ENCODE measurements at places on chromosomes 1 and 21. TPM values are rescaled to one million over a fixed set of nuclear protein-coding genes. Genes with fewer than 3 reads are reported as not detected.
A peak's percentile ranks its signal among the peaks of the same experiment; 100 is the strongest.

Gene SZT2
- 88.2 TPM for total RNA-seq

Gene VAV3
- total RNA-seq, result 6.9 TPM

Gene ZBTB21
- 20.3 TPM for total RNA-seq

Gene HSPA6
- 1.4 TPM for total RNA-seq

Gene SHISAL2A
- total RNA-seq, result 27.9 TPM

DNA sequence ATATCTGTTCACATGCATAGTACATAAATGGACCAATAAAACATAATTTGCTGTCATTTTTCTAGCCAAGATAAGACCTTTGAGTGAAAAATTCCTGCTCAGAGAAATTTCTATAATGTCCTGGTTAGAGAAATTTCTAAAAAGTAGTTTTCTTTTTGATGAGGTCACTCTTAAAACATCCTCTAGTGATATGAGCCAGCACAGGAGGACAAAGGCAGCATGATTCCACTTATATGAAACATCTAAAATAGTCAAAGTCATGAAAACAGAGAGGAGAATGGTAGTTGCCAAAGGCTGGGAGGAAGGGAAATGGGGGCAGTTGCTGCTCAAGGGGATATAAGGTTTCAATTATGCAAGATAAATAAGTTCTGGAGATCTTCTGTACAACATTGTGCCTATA lies 239.4 kb downstream of the BACH1 start:
- no peak for DNase-seq
- H3K27me3 ChIP-seq, result no peaks in the 10 kb centered on the region
- H3K4me1 ChIP-seq, result no peaks in the 10 kb centered on the region

- H3K27ac ChIP-seq, result no peak overlapping the region
- no peak overlapping the region for H3K4me3 ChIP-seq
- DNase-seq, result no peak
- no peaks in the 10 kb centered on the region for H3K36me3 ChIP-seq
- H3K27me3 ChIP-seq, result peaks cover 13% of the 10 kb centered on the region
Measured at GRCh38 chr1:103112546-103112945, 4.2 kb upstream of the COL11A1 start.

DNA sequence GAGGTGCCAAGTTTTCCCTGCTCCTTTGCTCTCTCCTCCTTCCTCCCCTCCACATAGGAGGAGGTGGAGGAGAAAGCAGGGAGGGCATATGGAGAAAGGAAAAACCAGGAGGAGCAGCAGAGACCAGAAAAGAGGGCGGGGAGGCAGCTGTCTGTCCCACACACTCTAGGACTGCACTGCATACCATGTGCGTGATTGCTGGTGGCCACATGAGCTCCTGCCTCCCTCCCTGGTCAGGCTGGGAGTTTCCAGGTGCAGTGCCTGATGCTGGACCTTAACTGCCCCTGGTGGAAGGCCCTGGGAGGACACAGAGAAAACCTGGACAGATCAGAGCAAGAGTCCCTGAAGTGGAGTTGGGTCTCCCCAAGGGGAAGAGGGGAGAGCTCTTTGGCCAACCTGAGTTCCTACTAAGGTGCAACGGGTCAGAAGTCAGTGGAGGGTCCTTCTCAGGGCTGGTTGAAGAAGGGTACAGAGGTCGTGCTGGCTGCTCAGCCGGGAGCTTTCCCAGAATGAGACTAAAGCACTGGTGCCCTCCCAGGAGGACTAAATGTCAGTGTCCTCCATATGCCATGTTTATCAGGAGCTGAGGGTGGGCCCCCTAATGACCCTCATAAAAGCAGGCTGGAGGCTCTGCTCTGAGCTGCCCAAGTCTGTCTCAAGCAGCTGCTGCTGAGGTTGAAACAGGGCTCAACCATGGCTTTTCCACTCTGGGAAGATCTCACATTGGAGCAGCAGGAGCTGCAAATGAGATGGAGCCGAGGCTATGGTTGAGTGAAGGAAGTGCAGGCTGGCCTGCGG lies 3.5 kb upstream of the LGR6 start:
- no peak overlapping the region for H3K27ac ChIP-seq
- H3K4me1 ChIP-seq, result peaks cover 3% of the 10 kb centered on the region
- no peaks in the 10 kb centered on the region for H3K36me3 ChIP-seq
- no peak for DNase-seq
- peaks cover 16% of the 10 kb centered on the region for H3K27me3 ChIP-seq

DNA sequence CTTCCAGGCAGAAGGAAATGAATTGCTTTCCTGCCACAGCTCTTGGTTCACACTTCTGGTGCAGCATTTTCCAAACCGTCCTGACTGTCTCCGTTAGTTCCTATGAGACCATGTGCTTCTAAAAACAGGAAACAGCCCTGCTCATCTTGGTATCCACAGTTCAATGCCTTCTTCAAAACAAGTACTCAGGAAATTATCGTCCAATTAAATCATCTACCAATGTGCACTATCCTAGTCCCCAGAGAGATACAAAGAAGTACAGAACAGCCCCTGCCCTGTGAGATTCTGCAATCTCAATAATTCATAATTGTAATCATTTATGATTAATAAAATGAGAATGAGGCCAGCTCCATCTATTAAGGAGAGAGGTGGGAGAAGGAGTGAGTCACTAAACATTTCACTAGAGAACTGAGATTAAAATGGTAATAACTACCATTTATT lies 11.2 kb downstream of the CLEC20A start:
- peaks cover 7% of the 10 kb centered on the region for H3K27me3 ChIP-seq
- H3K4me3 ChIP-seq, result no peak overlapping the region
- no peaks in the 10 kb centered on the region for H3K36me3 ChIP-seq
- DNase-seq, result no peak
- no peak overlapping the region for H3K27ac ChIP-seq
- no peaks in the 10 kb centered on the region for H3K4me1 ChIP-seq

GRCh38 chr1:170539154-170539553 lies 7.2 kb downstream of the GORAB start:
- H3K27me3 ChIP-seq, result no peaks in the 10 kb centered on the region
- DNase-seq, result no peak
- H3K27ac ChIP-seq, result no peak overlapping the region
- H3K36me3 ChIP-seq, result peaks cover 38% of the 10 kb centered on the region
- H3K4me1 ChIP-seq, result peaks cover 7% of the 10 kb centered on the region
- H3K4me3 ChIP-seq, result no peak overlapping the region

DNA sequence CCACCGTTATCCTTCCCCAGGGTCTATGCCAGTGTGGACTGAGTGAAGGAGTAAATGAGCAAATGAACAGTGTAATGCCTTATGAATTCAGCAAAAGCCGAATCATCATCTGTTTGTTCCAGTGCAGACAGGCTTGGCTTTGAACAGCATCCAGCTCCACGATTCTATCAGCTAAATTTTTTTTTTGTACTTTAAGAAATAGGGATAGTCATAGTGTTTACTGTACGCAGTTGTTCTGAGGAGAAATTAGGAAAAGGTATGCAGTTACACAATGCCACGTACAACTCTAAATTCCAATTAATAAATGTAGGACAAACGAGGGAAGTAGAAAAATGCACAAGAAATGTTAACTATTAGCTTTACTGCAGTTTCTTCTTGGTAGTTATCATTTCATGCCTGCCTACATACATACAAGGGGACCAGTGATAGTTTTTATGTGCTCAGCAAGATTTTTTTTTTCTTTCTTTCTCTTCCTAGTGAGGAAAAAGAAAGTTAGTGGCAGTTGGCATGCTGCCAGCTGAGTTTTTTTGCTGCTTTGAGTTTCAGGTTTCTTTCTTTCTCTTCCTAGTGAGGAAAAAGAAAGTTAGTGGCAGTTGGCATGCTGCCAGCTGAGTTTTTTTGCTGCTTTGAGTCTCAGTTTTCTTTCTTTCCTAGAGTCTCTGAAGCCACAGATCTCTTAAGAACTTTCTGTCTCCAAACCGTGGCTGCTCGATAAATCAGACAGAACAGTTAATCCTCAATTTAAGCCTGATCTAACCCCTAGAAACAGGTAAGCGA lies at the start of gene IFI44L:
Gene IFI44L (plus strand): TSS at position 646 of the 777 bp plus-strand sequence. CDS start 7,468 bp downstream, outside the sequence.
- H3K4me1 ChIP-seq, result peaks cover 38% of the 10 kb centered on the region
- H3K27ac ChIP-seq, result peak within 1 kb of the TSS; percentile 95
- H3K36me3 ChIP-seq, result peaks cover 39% of the 10 kb centered on the region
- H3K4me3 ChIP-seq, result peak within 1 kb of the TSS; percentile 93
- peak; percentile 56 for DNase-seq
- H3K27me3 ChIP-seq, result peaks cover 2% of the 10 kb centered on the region

GRCh38 chr1:107793896-107794453 lies 171.0 kb downstream of the VAV3 start:
- DNase-seq, result no peak
- peaks cover 18% of the 10 kb centered on the region for H3K4me1 ChIP-seq
- no peak overlapping the region for H3K4me3 ChIP-seq
- H3K27me3 ChIP-seq, result no peaks in the 10 kb centered on the region

GRCh38 chr1:220485791-220486190 lies 42.1 kb upstream of the MARK1 start:
- no peaks in the 10 kb centered on the region for H3K36me3 ChIP-seq
- H3K4me3 ChIP-seq, result no peak overlapping the region
- no peak for DNase-seq
- no peak overlapping the region for H3K27ac ChIP-seq

DNA sequence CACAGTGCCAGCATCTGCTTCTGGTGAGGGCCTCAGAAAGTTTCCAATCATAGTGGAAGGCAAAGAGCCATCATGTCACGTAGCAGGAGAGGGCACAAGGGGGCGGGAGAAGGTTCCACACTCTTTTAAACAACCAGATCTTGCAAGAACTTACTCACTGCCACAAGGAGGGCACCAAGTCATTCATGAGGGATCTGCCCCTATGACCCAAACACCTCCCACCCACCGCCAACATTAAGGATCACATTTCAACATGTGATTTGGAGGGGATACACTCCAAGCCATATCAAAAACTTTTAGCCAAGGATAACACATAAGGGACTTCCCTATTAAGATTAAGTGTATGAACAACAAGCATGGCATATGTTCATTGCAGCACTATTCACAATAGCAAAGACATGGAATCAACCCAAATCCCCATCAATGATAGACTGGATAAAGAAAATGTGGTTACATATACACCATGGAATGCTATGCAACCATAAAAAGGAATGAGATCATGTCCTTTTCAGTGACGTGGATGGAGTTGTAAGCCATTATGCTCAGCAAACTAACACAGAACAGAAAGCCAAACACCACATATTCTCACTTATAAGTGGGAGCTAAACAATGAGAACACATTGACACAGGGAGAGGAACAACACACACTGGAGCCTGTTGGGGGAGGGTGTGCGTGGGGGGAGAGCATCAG lies 19.9 kb upstream of the SLC35F3 start:
- H3K27me3 ChIP-seq, result no peaks in the 10 kb centered on the region
- H3K36me3 ChIP-seq, result no peaks in the 10 kb centered on the region
- no peaks in the 10 kb centered on the region for H3K4me1 ChIP-seq
- H3K27ac ChIP-seq, result no peak overlapping the region
- no peak overlapping the region for H3K4me3 ChIP-seq

DNA sequence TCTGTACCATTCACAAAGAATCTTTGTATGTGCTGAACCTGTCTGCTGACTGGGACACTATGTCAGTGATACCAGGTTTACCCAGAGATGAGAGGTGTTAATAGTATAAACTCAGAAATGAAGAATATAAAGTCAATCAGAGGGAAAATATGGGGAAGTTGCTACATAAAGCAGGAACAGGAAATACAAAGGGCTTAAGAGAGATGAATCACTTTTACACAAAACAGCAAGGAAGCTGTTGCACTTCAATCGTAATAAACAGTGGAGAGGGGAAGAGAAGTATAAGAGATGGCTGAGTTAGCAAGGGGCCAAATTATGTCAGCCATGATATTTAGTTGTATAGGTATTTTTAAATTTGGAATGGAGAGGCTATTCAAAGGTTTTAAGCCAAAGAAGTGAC lies 890.2 kb upstream of the NCAM2 start:
- H3K4me1 ChIP-seq, result no peaks in the 10 kb centered on the region
- no peak overlapping the region for H3K4me3 ChIP-seq
- H3K36me3 ChIP-seq, result no peaks in the 10 kb centered on the region
- no peak overlapping the region for H3K27ac ChIP-seq

DNA sequence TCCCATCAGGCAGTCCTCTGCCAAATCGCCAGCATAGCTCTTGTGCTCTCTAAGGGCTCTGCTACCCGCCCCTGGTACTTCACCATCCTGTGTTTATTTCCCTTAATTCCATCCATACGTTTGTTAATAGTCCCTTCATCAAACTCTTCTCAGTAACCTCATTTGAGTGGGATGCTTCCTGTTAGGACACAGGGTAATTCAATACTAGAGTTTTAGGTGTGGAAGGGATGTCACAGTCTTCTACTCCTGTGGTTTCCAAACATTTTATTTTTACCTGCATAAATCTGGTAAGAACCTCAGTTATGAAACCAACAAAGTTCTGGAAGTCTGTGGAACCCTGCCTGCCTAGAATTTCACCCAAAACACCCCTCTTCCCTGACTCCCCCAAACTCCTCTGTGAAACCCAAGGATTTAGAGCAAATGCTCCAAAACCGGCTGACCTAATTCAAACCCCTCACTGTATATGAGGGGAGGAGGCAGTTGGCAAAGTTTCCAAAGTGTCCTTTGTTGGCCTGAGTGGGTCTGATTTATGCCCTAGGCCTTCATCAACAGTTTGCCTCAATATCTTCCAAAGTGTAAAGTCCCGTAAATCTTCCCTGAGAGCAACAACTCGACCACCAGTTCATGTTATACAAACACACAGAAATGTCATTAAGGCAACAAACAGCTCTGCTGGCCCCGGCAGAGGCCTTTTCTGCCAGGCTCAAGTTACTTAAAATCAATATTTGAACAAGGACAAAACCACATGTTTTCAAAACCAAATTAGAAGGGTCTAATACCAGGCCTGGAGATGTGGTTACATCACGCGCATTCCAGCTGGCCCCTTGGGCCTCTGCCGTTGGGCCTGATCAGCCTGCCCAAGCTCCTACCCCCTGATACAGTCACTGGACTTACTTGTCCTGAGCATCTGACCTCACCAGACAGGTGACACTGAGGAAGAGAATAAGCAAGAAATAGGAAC lies 82.4 kb upstream of the FGGY start:
- no peak overlapping the region for H3K27ac ChIP-seq
- H3K4me3 ChIP-seq, result no peak overlapping the region
- H3K27me3 ChIP-seq, result no peaks in the 10 kb centered on the region
- H3K36me3 ChIP-seq, result no peaks in the 10 kb centered on the region
- DNase-seq, result no peak

DNA sequence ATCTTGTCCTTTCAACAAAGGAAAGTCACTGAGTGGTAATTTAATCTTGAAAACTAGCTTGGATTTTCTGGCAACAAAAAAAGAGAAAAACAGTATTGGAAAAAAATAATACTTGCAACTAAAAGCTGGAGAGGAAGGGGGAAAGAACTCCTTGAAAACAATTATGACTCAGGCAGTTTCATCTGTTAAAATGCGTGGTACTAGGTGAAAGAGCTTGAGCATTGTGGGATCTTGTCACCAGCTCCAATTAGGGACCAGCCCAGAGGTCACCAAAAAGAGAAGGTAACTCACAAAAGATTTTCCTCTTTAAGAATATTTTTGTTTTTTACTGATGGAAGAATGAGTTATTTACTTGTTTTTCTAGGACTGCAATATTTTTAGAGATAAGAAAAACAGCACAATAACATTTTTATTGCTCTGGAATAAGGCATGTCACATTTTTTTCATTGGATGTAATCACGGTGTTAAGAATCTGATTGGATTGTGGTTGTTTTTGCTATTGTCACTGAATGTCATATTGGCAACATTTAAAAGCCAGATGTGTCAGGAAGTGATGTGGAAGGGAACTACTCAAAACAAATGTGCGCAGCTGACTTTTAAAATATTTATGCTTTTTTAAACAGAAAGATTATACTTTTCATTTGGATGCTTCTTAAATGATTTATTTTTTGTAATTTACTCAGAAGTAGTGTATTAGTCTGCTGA lies 78.5 kb upstream of the ADAMTS5 start:
- no peak for DNase-seq
- no peaks in the 10 kb centered on the region for H3K4me1 ChIP-seq
- no peak overlapping the region for H3K4me3 ChIP-seq
- no peaks in the 10 kb centered on the region for H3K36me3 ChIP-seq
- no peak overlapping the region for H3K27ac ChIP-seq

- no peaks in the 10 kb centered on the region for H3K27me3 ChIP-seq
- no peak overlapping the region for H3K4me3 ChIP-seq
- DNase-seq, result no peak
- H3K27ac ChIP-seq, result no peak overlapping the region
- H3K36me3 ChIP-seq, result no peaks in the 10 kb centered on the region
Measured at GRCh38 chr1:206004826-206005225, 1.6 kb upstream of the RAB7B start.

Measured in activated naive CD8-positive, alpha-beta T cell treated with anti-CD3 and anti-CD28 coated beads, Interleukin-2, amount 10 ng/mL, durations not matched to agents 7 days and 5 days (primary cell).